ENCODE measurements at places on chromosomes 1 and 21.

GRCh38 chr1:233005703-233006102 is 55.3 kb downstream of the NTPCR start:
- DNase-seq: no peak

DNA sequence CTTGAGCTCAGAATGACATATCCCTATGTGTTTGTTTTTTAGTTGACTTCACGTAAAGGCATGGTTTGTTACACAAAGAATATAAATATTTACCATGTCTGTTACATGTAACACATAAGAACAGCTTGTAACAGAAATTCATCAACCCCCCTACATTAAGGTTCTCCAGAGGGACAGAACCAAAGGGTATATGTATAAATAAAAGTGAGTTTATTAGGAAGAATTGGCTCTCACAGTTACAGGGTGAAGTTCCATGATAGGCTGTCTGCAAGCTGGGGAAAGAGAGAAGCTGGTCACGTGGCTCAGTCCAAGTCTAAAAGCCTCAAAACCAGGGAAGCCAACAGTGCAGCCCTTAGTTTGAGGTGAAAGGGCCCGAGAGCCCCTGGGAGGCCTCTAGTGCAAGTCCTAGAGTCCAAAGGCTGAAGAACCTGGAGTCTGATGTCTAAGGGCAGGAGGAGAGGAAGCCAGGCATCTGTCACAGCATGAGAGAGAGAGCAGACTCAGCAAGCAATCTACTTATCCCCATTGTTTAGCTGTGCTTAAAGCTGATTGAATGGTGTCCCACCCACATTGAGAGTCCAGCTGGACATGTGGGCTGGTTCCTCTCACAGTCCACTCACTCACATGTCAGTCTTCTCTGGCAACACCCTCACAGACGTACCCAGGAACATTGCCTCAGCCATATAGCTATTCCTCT is 15.8 kb downstream of the THRAP3 start:
- DNase-seq: no peak

- no peak for DNase-seq
These were observed 56.5 kb upstream of the BCAR3 start for GRCh38 chr1:93738075-93738622.

- no peak for DNase-seq
These were observed 1.4 kb upstream of the MAD2L2 start for GRCh38 chr1:11682287-11682771.

Data from NAMALWA (cell line).